Spinal cord (tissue), 10 donors: ENCODE measurements at places on chromosomes 1 and 21. TPM values are rescaled to one million over a fixed set of nuclear protein-coding genes. Genes with fewer than 3 reads are reported as not detected.

ZNF648 gene
- 0.41 TPM for polyA plus RNA-seq

BLACAT1 gene
- polyA plus RNA-seq: 1.9 TPM

CFHR1 gene
- 2.1 TPM for polyA plus RNA-seq

PLPPR5 gene
- polyA plus RNA-seq: 14.7 TPM

BSND gene
- polyA plus RNA-seq: 0.06 TPM

ZBED6 gene
- polyA plus RNA-seq: 3.1 TPM

DNA sequence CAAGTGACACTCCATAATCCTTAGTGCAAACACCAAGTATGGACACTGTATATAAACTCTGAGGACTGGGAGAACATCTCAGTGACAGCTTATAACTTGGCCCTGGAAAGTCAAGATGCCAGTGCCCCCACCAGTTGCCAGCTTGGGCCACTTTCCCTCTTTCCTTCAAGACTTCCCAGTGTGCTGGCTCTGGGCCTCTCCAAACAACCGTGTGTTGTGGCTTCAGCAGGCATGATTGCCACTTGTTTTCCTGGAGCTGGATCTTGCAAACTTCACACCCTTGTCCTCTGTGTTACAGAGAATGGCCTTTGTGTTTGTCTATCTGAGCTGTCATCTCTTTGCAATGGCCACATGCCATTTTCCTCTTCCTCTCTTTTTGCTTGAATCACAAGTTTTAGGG, 37.0 kb downstream of the CCDC185 start:
- no peak for DNase-seq
- no peaks in the 10 kb centered on the region for H3K27me3 ChIP-seq
- H3K36me3 ChIP-seq: no peaks in the 10 kb centered on the region
- peaks cover 9% of the 10 kb centered on the region for H3K4me1 ChIP-seq

DNA sequence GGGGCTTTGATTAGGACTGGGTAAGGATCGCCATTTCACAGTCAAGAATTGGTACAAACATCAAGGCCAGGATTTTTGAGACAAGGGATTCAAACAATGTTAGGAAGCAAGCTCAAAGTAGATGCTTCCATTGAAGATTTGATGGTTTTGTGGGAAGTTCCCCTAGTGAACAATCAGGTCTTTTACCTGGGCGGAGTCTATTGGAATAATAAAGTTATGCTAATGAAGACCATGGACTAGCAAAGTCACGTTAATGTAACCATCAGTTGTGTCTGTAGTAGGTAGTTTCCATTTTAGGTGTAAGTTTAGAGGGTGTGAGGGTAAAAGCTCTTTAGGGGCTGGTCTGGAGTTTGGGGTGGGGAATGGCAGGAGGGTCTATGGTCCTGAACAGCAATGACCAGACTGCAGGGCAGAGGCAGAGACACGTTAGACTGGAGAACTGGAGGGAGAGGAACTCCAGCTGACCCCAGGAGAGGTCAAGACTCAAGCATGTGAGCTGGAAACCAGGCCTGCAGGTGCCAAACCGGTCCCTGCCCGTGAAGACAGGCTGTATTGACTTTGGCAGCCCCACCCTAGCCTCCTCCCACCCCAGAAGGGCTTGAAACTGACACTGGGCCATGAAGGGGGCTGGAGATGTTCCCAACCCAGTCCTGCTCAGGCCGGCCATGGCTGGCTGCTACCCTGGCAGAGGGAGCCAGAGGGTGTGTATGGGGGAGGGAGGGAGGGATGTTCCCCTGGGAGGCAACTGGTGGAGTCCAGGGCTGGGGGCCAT, 36.0 kb upstream of the GPR37L1 start:
- peak overlapping the region; percentile 71 for H3K27ac ChIP-seq
- DNase-seq: no peak
- peaks cover 33% of the 10 kb centered on the region for H3K4me1 ChIP-seq

- peaks cover 13% of the 10 kb centered on the region for H3K4me1 ChIP-seq
- H3K27ac ChIP-seq: no peak overlapping the region
- H3K27me3 ChIP-seq: no peaks in the 10 kb centered on the region
- no peaks in the 10 kb centered on the region for H3K36me3 ChIP-seq
- no peak overlapping the region for H3K4me3 ChIP-seq
These were observed 64.8 kb downstream of the DNTTIP2 start for GRCh38 chr1:93814059-93814794.

DNA sequence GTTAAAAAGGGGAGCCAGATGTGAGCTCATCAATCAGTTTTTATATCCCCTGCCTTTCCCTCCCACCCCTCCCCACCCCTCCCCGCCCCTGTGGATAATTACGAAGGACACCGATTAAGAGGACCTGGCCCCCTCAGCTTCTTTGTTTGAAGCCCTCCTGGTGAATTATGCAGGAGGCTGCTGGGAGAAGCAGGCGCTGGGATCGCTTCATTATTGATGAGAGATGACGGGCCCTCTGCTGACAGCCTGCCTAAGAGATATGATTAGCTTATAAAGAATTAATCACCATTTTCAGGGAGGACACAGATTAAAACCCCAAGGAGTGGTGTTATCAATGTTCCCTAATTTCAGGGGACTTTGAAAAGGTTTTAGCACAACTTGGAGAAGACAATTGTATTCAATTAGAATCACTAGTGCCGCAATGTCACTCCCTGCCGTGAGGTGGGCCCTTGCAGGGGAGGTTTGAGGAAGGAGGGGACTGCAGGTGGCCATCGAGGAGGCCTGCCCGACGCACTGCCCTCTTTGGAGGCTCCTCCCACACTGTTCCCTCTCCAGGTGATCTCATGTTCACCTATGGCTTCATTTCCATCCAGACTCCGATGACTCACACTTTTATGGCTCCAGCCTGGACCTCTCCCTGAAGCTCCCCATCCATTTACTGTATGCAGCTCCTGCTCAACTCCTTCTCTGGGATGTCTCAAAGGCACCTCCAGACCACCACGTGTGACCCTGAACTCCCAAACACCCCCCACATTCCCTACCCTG, 67.0 kb upstream of the KLHDC7A start:
- no peaks in the 10 kb centered on the region for H3K27me3 ChIP-seq
- no peaks in the 10 kb centered on the region for H3K36me3 ChIP-seq
- no peaks in the 10 kb centered on the region for H3K4me1 ChIP-seq
- no peak for DNase-seq

DNA sequence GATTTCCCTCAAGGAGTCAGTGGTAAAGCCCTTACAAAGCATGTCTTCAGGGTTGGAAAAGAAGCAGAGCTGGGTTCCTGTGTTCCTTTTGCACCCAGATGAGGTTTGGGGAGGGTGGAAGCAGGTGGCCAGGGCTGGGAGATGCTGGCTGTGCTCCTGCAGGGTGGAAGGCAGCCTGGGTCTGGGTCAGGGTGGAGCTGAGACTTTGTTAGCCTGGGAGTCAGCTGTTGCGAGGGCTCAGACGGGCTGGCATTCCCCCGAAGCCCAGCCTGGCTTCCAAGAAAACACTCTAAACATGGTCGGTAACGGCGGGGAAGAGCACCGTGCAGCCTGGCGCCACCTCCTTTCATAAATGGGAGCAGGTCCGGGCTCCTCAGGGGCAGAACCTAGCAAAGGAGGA, 43.7 kb upstream of the EPS8L3 start:
- no peak overlapping the region for H3K4me3 ChIP-seq
- H3K36me3 ChIP-seq: peaks cover 2% of the 10 kb centered on the region
- no peak for DNase-seq

- H3K4me1 ChIP-seq: peaks cover 12% of the 10 kb centered on the region
- H3K27me3 ChIP-seq: peaks cover 3% of the 10 kb centered on the region
- no peak overlapping the region for H3K4me3 ChIP-seq
- H3K27ac ChIP-seq: no peak overlapping the region
- no peak for DNase-seq
These were observed 2.1 kb upstream of the QSOX1 start for GRCh38 chr1:180152588-180152987.

GRCh38 chr21:16590641-16591292, 861.0 kb downstream of the USP25 start:
- H3K27me3 ChIP-seq: no peaks in the 10 kb centered on the region
- peak overlapping the region; percentile 86 for H3K27ac ChIP-seq
- peak overlapping the region; percentile 26 for H3K4me3 ChIP-seq

GRCh38 chr1:26320896-26321295, 3.1 kb downstream of the CD52 start:
- H3K27ac ChIP-seq: no peak overlapping the region
- H3K4me1 ChIP-seq: peaks cover 3% of the 10 kb centered on the region
- DNase-seq: no peak
- H3K27me3 ChIP-seq: no peaks in the 10 kb centered on the region
- peaks cover 3% of the 10 kb centered on the region for H3K36me3 ChIP-seq
- H3K4me3 ChIP-seq: no peak overlapping the region

DNA sequence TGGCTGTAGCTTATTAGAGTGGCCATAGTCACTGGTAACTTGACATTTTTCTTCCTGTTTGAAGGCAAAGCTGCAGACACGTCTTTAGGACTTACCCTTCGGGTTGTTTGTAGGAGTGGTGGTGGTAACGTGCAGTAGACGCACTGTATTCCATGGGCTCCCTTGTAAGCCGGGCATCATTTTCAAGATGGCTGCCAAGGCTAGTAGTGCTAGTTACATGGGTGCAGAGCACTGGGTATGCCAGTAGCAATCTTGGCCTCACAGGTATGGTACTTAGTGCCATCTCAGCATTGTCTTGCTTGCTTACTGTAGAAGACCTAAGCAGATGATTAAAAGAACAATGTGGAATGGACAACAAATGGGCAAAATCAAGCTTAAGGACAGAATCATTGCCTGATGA, 1.9 kb downstream of the YBX1 start:
- H3K4me1 ChIP-seq: peaks cover 5% of the 10 kb centered on the region
- H3K27me3 ChIP-seq: no peaks in the 10 kb centered on the region
- DNase-seq: peak; percentile 3
- H3K4me3 ChIP-seq: peak overlapping the region; percentile 92
- no peak overlapping the region for H3K27ac ChIP-seq

- DNase-seq: no peak
- H3K4me3 ChIP-seq: no peak overlapping the region
- no peak overlapping the region for H3K27ac ChIP-seq
These were observed 2.3 kb upstream of the ACTA1 start for GRCh38 chr1:229436201-229436600.

GRCh38 chr1:207848234-207848633, 62.7 kb downstream of the CD34 start:
- peaks cover 7% of the 10 kb centered on the region for H3K36me3 ChIP-seq
- no peak overlapping the region for H3K27ac ChIP-seq
- peaks cover 9% of the 10 kb centered on the region for H3K4me1 ChIP-seq
- no peaks in the 10 kb centered on the region for H3K27me3 ChIP-seq

GRCh38 chr21:45990049-45990711, 8.6 kb downstream of the COL6A1 start:
- H3K27ac ChIP-seq: no peak overlapping the region
- H3K36me3 ChIP-seq: peaks cover 91% of the 10 kb centered on the region
- no peaks in the 10 kb centered on the region for H3K27me3 ChIP-seq
- H3K4me1 ChIP-seq: no peaks in the 10 kb centered on the region
- DNase-seq: no peak

GRCh38 chr1:226964068-226964425, 24.0 kb downstream of the COQ8A start:
- H3K4me1 ChIP-seq: no peaks in the 10 kb centered on the region
- no peak overlapping the region for H3K27ac ChIP-seq
- no peaks in the 10 kb centered on the region for H3K27me3 ChIP-seq
- H3K4me3 ChIP-seq: no peak overlapping the region

DNA sequence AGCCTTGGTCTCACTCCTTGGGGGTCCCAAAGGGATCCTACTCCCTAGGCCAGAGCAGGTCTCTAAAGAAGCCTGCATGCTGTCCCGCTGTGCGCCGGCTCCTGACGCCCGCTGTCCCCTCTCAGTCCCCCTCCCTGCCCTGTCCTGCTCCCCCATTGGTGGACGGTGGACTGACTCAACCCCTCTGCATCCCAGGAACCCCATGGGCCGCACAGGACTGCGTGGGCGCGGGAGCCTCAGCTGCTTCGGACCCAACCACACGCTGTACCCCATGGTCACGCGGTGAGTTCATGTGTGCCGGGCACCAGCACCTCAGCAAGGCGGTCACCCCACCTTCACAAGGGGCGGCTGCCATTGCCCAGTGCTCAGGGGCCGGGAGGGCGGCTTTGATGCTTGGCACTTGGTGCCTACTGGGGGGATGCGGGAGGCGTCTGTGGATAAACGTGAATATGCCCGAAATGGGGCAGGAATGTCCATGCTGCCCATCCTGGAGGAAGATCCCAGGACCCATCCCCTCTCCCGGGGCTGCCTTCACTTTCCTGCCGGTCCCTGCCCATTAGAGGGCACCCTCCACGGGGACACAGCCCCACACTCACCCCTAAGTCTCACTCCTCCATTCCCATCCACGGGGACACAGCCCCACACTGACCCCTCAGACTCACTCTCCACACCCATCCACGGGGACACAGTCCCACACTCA, 20.2 kb upstream of the LRRC3 start:
- H3K36me3 ChIP-seq: peaks cover 57% of the 10 kb centered on the region
- no peaks in the 10 kb centered on the region for H3K4me1 ChIP-seq
- no peak for DNase-seq
- no peaks in the 10 kb centered on the region for H3K27me3 ChIP-seq
- H3K4me3 ChIP-seq: no peak overlapping the region
